Thyroid gland (tissue), 4 donors: ENCODE measurements at places on chromosomes 2 and 18. TPM values are rescaled to one million over a fixed set of nuclear protein-coding genes. Genes with fewer than 3 reads are reported as not detected.

DNA sequence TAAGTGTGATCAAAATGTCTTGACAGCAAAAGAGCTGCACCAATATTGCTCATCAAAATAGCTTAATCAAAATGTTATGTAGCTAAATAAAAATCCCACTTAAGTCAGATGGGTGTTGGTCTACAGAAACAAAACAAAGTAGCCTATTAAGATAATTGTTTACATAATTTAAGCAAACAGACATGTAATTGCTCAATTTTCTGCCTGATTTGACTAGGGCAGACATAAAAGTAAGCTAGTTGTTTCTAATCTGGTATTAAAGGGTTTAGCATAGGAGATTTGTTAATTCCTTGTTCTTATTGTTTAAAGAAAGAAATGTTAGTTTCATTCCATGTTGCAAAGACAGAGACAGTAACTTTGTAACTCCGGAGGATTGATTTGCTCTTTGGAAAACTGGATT is 11.5 kb upstream of the FEZ2 start:
- H3K27me3 ChIP-seq = no peaks in the 10 kb centered on the region
- no peak overlapping the region for H3K27ac ChIP-seq
- H3K4me1 ChIP-seq = no peaks in the 10 kb centered on the region
- no peaks in the 10 kb centered on the region for H3K36me3 ChIP-seq
- no peak overlapping the region for H3K4me3 ChIP-seq

DNA sequence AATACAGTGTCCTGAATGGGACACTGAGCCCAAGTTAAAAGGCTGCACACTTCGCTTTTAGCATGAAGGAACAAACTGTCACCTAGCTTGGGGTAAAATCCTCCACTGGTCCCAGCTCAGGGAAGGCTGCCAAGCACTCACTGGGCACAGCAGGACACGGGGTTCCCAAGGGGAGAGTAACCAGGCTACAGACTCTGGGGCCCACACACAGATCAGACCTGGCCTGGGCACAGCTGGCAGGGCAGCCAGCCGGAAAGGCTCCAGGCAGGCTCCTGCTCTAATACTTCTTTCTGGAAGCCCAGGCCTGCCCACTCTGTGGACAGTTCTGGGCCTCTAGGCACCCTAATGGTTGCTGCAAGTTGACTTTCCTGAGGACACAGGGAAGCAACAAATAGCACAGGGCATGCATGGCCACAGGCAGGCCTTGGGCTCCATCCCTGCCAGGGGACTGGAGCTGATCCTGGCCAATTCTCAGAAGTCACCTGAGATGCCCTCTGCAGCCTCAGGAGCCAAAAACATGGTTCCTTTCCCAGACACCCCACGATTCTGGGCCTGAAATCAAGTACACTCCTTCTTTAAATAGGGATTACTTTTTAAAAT is 18.7 kb upstream of the SULT1C3 start:
- H3K27me3 ChIP-seq = no peaks in the 10 kb centered on the region
- H3K36me3 ChIP-seq = no peaks in the 10 kb centered on the region
- DNase-seq = peak; percentile 96
- no peak overlapping the region for H3K4me3 ChIP-seq
- peaks cover 25% of the 10 kb centered on the region for H3K4me1 ChIP-seq

GRCh38 chr2:40304340-40304739 is 147.6 kb downstream of the SLC8A1 start:
- no peak for DNase-seq
- no peak overlapping the region for H3K27ac ChIP-seq
- H3K27me3 ChIP-seq = no peaks in the 10 kb centered on the region
- H3K36me3 ChIP-seq = no peaks in the 10 kb centered on the region
- no peaks in the 10 kb centered on the region for H3K4me1 ChIP-seq

DNA sequence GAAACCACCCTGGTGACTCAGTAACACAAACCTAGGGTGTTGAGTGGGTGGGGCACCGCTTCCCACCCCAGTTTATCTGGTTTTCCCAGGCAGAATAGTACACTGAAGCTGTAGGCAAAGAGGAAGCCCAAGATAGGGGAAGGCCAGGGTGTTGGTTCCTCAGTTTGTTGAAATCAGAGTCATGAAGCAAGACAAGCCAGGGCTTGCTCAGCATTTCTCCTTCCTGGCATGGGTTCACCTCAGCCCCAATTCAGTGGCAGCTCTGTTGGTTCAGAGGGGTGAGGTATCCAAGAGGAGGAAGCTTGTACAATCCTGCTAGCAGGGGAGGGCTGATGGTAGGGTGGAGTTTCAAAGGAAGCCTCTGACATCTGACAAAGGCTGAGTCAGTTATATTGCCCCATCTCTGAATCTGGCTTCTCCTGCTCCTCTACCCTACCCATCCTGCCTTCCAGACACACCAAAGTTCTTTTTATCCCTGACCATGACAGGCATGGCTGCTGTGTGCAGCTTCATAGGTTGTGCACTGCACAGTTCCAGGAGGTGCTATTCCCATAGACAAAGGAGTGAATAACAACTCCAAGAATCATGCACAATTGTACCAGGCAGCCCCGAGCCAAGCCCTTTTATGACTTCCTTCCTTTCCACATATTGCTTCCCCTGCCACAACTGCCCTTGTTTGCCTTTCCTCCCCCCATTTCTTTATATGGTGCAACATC is 24.9 kb upstream of the RAB10 start:
- peaks cover 36% of the 10 kb centered on the region for H3K4me1 ChIP-seq
- no peak overlapping the region for H3K4me3 ChIP-seq
- H3K27me3 ChIP-seq = no peaks in the 10 kb centered on the region
- DNase-seq = peak; percentile 69
- H3K27ac ChIP-seq = peak overlapping the region; percentile 36
- H3K36me3 ChIP-seq = no peaks in the 10 kb centered on the region

The STAT4 gene
- 1.0 TPM for total RNA-seq

The HPCAL1 gene
- 57.8 TPM for total RNA-seq

The CYS1 gene
- total RNA-seq = 3.9 TPM
